ENCODE measurements at places on chromosomes 3 and 15.

GRCh38 chr3:140223631-140224030 is 288.6 kb downstream of the CLSTN2 start:
- DNase-seq, result no peak

DNA sequence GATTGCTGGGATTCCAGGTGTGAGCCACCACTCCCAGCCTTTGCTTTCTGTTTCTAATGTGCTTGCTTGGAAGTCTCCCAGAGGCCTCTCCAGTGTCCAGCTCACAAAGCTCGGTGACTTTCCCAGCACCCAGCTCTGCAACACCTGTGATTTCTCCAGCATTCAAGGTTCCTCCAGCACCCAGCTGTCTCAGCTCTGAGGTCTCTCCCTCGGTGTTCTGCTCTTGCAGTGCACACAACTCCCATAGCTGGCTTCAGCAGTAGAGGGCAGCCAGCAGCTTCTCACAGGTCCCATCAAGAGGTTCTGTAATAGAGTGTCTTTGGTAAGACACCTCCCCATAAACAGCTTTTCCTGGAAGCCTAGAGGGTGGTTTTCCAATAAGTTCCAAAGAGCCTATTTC is 75.1 kb downstream of the GRM7 start:
- no peak for DNase-seq

GRCh38 chr3:48848816-48849515 is 1.3 kb upstream of the PRKAR2A start:
- no peak for DNase-seq

- DNase-seq, result no peak
These were observed 48.0 kb upstream of the KLF13 start for GRCh38 chr15:31278544-31279220.

DNA sequence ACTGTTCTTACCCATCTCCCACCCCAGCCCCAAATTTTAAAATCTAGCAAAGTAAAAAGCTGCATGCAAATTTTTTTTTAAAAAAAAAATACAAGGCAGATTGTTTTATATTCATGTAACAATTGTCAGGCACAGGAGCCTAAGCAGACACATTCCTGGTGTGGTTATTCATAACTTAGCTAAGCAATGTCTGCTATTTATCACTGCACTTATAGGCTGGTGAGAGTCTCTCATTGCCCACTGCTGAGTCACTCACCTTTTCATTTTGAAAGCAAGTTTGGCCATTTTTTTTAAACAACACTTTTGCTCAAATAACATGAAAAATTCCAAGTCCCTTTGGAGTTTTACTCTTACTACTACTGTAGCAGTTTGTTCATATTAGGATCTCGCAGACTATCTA is 413.9 kb downstream of the RBMS3 start:
- DNase-seq, result no peak

- no peak for DNase-seq
These were observed 4.1 kb upstream of the ECT2 start for GRCh38 chr3:172746475-172746874.

GRCh38 chr3:124620600-124621063 is 109.6 kb upstream of the UMPS start:
- DNase-seq, result peak; percentile 90

DNA sequence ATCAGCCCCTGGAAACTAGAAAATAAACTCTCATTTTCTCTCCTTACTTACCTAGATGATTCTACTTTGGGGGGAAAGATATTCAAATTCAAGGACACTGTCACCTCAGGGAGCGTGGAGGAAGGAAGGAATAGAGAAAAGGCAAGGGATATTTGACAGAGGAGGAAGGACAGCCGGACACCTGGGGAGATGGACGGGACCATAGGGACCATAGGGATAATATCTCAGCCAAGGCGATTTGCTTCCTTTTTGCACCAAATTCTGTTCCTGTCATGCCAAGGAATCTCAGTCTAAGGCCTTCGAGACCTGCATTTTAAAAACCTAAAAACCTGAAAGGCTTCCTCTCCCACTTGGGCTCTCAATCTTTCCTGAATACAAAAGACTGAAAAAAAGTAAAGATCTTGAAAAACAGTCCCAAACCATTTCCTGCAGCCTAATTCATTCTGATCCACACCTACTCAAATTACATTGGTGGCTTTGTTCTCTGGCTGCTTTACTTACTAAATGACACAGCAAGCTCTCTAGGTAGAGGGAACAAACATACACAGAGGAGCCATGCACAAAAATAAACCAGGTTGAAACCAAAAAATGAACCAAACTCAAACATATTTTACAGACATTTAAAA is 73.9 kb upstream of the SLC24A5 start:
- DNase-seq, result no peak

DNA sequence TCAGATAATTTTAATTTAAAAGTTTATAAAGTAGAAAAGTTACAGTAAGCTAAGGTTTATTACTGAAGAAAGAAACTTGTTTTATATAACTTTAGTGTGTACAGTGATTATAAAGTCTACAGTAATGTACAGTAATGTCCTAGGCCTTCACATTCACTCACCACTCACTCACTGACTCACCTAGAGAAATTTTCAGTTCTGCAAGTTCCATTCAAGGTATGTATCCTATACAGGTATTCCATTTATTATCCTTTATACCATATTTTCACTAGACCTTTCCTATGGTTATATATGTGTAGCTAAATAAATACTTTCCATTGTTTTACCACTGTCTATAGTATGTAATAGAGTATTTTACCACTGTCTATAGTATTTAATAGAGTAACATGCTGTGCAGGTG is 33.2 kb upstream of the MME start:
- DNase-seq, result no peak

- peak; percentile 75 for DNase-seq
These were observed 6.4 kb downstream of the NSUN3 start for GRCh38 chr3:94069194-94069813.

DNA sequence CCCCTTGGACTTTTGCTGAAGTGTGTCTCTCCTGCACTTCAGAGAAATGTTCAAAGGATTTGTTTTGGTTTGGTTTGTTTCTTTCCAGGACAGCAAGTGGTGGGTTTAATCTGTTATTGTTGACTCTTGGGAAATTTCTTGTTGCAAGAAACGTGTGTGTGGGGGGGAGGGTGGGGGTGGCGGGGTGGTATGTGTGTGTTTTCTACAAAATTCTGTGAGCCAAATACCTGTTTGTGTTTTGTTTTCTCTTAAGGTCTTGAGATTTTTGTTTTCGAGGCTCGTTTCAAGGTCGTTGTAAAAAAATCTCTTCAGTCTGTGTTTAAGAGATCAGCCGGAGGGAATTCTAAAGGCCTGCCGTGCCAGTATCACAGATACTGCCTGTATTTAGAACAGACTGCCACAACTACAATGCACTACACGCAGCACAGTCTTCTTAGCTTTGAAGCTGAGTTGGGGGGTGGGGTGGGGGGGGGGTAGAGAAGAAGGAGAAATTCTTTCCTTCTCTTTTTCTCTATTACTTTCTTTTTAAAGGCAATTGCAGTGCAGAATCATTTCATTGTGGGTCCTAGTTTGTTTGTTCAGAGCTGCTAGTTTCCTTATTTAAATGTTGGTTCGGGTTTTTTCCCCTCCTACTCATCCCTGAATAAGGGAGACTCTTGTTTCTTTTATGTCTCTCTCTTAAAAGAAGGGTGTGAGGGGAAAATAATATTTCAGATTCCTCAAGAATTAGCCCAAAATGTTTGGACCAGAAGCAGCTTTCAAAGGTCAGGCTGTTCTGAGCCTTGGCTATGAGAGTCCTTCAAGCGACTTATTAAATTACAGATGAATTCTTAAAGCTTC is 1.4 kb upstream of the BCL6 start:
- peak; percentile 91 for DNase-seq

- no peak for DNase-seq
These were observed 47.8 kb downstream of the THBS1 start for GRCh38 chr15:39628546-39629257.

GRCh38 chr3:100912571-100912970 is 80.7 kb downstream of the ABI3BP start:
- no peak for DNase-seq

- DNase-seq, result peak; percentile 89
These were observed 184.4 kb downstream of the PEX5L start for GRCh38 chr3:179852142-179852905.

DNA sequence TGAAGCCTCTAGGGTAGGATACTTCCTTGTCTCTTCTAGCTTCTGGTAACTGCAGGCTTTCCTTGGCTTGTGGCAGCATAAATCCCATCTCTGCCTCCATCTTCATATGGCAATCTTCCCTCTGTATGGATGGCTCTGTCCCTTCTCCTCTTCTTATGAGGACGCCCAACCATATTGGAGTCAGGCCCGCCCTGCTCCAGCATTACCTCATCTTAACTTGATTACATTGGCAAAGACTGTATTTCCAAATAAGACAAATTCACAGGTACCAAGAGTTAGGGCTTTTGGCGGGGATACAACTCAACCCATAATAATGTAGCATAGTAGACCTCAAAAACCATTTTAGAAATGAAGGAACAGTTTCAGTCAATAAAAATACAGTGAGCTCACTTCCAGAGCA is 75.4 kb downstream of the BDH1 start:
- DNase-seq, result no peak

GRCh38 chr15:48392356-48392755 is 61.1 kb downstream of the DUT start:
- DNase-seq, result no peak

DNA sequence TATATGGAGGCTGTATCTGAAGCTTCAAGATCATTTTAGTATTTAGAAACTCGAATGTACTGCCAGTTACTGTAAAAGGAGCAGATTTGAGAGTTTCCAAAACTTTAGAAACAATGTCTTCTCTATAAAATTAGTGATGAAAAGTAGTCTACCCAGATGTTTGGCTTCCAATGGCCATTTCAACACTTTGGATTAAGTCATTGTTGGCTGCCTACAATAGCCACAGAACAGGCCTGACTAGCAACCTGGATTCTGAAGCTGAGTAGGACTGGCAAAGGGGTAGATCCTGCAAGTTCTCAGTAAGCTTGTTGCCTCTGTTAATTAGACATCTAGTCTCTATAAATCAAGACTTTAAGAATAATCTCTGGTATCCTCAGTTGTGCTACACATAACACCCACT is 239.0 kb upstream of the KCNMB2 start:
- no peak for DNase-seq

DNA sequence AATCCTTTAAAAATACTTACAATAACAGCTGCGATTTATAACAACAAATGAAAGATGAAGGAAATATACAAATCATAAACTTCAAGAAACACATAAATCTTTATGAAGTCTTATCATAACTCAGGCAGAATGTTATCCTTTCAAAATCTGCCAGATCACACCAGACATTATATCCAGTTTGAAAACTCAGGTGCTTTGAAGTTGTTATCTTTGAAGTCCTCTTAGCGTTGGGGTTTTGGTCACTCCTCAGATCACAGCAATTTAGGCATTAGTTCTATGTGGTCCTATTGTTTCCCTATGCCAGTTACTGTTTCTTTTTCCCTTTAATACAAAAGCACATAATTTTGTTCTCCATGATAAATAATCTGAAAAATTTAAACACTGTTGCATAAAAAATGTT is 934.6 kb downstream of the EPHA3 start:
- DNase-seq, result no peak

DNA sequence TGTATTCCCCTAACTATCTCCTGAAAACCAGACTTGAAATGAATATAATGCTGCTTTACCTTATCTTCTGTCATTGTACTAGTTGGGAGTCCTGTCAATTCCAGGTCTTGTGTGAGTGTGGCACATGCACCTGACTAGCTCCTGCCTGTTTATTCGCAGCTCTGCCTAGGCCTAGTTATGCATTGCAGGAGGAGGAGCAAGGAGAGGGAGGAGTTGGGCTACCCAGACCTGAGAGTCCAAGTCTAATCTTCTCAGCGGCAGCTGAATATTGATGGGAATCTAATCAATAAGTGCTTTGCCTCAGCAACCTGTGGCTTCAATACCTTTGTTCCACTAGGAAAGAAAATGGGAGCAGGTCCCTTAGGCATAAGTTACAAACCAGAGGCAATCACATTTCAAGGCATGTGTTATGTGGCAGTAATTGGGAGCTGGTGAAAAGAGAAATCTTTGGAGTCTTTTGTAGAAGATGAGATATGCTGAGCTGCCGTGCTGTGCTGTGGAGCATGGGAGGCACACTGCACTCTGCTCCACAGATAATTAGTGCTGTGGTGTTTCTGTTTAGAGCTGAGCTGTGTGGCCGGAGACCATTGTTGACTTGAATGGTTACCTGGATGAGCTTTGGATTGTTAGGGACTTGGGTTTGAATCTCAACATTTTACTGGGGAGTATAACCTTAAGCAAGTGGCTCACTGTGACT is at the start of gene SLC2A2:
TSS of gene SLC2A2 (minus strand) at position 124 of the 697 bp plus-strand sequence. CDS start at position 74, 50 bp downstream.
- no peak for DNase-seq

DNA sequence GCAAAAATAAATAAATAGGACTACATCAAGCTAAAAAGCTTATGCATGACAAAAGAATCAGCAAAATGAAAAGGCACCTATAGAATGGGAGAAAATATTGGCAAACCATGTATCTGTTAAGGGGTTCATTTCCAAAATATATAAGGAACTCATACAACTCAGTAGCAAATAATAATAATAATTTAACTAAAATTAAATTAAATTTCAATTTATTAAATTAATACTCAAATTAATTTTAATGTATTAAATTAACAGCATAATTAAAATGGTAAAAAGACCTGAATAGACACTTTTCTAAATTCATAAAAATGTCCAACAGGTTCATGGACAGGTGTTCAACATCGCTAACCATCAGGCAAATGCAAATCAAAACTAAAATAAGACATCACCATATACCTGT is 34.0 kb upstream of the THBS1 start:
- DNase-seq, result no peak

- no peak for DNase-seq
These were observed 45.8 kb upstream of the CCNB2 start for GRCh38 chr15:59059076-59059597.

DNA sequence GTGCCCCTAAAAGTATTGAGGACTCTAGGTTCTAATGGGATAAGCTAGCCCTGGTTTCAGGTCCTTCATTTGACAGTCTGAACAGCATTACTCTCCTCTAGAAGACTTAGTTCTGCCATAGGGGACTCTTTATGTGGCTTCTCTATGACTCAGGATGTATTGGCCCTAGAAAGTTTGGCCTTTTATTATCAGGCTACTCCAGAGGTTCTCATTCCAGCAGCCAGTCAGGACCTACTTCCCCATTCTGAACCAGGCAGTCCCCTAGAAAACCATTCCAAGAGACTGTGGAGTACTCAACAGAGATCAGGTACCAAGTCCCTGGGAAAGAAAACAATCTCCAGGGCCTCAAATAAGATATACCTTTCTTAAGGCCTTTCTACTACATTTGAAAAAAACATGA is 157.9 kb upstream of the TSPAN3 start:
- peak; percentile 64 for DNase-seq

GRCh38 chr3:190094160-190094718 is 26.5 kb downstream of the P3H2 start:
- DNase-seq, result no peak

GRCh38 chr3:15007681-15008141 is 57.4 kb downstream of the MRPS25 start:
- no peak for DNase-seq

- peak; percentile 92 for DNase-seq
These were observed 122.4 kb downstream of the RAP2B start for GRCh38 chr3:153284282-153284938.

Measured in suppressor macrophage treated with lipopolysaccharide for 1 hour (primary cell).